ENCODE measurements at places on chromosomes 7 and 10.

GRCh38 chr10:123428391-123428790 lies 237.8 kb upstream of the GPR26 start:
- no peak for DNase-seq

DNA sequence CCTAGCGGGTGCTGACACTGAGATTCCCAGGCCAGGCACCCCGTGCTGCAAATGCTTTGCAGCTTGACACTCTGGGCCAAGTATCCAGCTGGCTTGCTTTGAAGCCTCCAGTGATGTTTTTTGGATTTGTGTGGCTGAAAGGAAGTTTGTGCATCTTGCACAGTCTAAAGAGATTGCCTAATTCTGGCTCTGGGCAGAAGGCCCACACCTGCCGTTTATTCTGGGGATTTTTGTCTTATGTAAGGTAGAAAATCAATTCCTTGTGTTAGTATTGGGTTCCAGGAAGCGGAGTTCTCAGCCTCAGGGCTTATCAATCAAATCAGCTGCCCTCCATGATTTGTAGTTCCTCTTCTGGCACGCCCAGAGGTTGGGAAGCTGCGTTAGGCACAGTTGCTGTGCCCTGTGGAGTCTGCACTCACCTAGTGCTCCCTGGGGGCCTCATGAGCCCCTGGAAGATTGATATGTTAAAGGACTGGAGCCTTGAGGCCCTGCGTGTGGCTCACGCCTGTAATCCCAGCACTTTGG lies 8.4 kb upstream of the PURB start:
- DNase-seq: no peak

DNA sequence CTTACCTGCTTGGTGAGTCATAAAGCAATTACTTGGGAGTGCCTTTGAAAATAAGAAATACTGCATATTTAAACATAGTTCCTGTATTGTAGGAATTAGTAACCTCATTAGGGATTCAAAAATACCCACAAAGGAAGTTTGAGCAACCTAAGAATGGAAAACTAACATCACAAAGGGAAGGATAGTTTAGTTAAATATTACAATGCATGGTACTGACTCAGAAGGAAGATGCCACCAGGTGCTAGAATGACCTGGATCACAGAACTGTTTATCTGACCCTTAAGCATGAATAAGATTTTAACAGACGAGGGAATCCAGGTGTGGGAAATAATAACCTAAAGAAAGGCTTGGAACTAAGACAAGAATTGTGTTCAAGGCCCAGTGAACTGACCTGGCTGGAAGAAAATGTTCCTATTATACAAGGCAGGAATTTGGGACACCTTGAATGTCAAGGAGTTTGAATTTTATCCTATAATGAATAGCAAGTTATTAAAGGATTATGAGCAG lies 106.4 kb downstream of the GSAP start:
- no peak for DNase-seq

GRCh38 chr7:50960621-50961310 lies 178.1 kb upstream of the GRB10 start:
- no peak for DNase-seq

DNA sequence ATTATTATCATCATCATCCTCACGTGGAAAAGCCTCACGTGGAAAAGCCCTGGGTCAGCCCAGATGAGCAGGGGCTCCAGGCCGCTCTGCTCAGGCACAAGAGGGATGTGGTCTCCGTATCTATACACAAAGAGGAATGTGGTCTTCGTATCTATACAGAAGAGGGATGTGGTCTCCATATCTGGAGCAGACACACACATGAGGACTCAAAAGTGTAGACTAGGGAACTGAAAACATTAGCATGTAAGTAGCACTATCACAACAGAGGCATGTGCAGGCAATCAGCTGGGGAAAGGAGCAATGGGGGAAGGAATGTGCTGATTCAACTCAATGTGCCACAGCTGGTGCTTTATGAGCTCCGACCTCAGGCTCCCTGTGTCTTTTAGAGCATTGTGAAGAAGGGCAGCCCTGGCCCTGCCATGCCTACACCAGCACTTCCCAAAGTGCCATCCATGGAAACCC lies 86.5 kb downstream of the PLXNA4 start:
- DNase-seq: no peak

DNA sequence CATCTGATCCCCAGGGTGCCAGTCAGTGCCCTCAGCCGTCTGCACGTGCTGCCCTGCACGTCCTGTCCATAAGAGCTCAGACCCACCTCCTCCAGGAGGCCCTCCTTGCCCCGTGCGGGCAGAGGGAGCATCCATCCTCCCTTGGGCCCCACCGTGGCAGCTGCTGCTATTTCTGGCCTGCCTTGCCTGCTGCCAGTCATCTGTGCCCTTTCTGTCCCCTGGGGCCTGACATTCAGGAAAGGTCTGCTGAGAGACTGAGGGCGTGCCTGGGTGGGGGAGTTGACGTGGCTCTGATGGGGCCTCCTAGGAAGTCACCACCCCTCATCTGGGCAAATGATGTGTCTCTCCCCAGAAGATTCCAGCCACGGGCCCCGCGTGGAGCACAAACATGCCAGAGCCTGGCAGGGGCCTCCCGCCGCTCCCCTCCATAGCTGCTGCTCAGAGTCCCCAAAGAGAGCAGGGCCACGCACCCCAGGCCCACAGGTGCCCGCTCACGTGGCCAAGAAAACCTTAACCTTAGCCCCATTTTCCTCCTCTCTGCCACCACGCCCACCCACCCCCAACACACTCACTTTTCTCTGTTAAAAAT lies 21.8 kb downstream of the DPYSL4 start:
- DNase-seq: no peak

DNA sequence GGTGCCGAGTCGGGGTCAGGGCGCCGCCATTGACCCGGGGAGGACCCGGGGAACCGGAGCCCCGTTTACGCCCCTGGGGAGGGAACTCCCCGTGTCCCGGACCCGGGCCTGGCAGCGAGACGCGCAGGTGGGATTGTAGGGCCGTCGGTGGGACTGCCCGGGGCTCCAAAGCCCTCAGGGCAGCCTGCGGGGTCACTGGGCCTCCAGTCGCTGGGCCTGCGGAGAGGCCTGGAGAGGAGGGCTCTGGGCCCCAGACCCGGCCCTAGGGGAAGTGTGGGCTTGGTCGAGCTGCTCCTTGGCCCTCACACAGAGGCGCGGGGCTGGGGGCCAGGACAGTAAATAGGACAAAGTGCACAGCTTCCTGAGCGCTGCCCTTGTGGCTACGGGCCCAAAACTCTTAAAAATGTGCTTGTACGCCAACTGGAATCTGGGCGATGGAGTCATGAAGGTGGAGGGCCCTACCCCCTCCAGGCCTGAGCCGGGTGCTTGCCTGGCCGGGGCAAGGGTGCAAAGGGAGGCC lies 657 bp downstream of the ECHDC3 start:
- no peak for DNase-seq

GRCh38 chr7:11436316-11436715 lies 395.7 kb downstream of the THSD7A start:
- DNase-seq: no peak

DNA sequence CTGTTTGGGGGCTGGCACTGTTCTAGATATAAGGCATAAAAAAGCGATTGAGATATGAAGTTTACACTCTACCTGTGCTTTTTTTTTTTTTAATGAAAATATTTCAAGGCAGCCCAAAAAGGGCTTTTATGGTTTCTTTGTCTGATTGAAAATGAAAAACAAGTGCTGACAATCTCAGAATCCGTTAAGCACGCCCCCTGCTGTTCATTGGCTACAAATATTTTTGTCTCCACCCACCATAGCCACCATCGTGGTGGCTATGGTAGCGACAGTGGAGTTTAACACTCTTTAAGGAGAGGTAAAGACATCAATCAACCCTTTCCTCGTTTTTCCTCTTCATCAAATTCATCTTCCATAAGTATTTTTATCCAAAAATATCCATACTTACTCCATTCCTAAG lies 94.2 kb downstream of the CD36 start:
- DNase-seq: no peak

- no peak for DNase-seq
These were observed 134.1 kb downstream of the CDH23 start for GRCh38 chr10:71530781-71531180.

GRCh38 chr10:70432101-70432500 lies 9.4 kb downstream of the NODAL start:
- no peak for DNase-seq

DNA sequence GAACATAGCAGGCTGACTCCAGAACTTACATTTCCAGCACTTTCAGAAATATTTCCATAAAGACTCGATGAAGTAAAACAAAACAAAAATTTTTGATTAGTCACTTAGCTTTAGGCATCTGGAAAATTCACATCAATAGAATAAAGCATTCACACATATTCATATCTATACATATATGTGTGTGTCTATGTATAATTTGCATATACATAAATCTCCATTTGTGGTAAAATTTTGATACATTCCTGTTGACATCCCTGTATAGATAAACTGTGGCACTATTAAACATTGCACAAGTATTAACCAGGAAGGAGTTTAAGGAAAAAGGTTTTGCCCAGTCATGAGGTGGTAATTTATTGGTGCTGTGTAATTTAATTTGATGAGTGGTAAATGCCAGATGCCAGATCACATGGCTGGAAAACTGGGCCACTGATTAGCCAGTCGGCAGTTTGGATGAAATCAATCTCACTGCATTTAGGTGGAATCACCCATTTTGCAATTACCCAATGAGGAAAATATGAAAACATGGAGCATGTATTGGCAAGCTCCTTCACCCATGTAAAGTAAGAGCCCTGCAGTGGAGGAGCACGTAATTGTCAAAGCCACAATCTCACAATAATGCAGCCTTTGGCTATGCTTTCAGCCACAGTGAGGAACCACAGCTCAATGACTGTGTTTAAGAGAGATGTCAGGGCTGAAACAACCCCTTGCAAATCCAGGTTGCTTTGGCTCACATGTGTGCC lies 294.6 kb downstream of the RNLS start:
- DNase-seq: no peak

GRCh38 chr10:133420579-133420978 lies 3.8 kb downstream of the SPRN start:
- DNase-seq: no peak

- no peak for DNase-seq
These were observed 258.8 kb downstream of the RPS24 start for GRCh38 chr10:78292250-78292981.

All from activated naive CD4-positive, alpha-beta T cell (primary cell).